Effector memory CD8-positive, alpha-beta T cell (primary cell): ENCODE measurements at places on chromosomes 5 and 9.

GRCh38 chr9:125435776-125436612 lies 174.4 kb downstream of the GAPVD1 start:
- H3K27me3 ChIP-seq, result no peaks in the 10 kb centered on the region
- H3K4me1 ChIP-seq, result no peaks in the 10 kb centered on the region
- H3K27ac ChIP-seq, result peak overlapping the region; percentile 33

DNA sequence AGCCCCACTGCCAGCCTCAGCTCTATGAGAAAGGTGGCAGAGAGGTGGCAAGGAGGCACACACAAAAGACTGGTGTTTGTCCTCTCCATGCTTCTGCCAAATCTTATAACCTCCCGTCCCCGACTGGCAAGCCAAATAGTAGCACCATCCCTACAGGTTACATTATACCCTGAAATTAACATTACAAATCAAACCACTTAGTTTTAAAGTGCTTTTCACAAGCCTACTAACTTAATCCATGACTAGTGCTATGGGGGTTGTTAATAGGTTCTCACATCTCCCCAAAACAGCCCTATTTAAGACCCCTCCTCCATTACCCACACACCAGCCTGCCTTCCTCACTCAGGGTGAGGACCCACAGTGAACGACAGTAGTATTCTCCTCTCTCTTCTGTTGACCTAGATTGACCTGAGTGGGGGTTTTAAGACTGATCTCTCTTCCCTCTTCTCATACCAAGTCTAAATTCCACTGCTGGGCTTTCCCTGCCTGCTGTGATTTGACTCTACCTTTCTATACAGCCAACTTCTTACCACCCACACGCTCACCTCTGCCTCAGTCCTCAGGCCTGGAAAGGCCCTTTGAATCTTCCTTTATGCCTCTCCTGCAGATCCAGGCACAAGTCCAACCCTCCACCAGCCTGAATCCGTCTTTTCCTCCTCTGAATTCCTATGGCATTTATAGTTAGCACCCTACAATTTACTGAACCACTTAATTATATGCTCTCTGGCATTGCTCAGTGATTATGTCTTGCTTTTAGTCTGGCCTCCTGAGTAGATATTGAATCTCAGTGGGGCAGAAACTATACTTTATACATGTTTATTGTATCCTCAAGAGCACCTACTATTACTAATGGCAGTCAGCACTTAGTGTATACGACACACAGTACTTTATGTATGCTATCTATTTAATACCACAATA lies 116.1 kb downstream of the TMEM174 start:
- H3K27ac ChIP-seq, result no peak overlapping the region
- no peaks in the 10 kb centered on the region for H3K36me3 ChIP-seq
- DNase-seq, result no peak

GRCh38 chr9:1745980-1746379 lies 269.2 kb upstream of the SMARCA2 start:
- no peak overlapping the region for H3K27ac ChIP-seq
- H3K4me3 ChIP-seq, result no peak overlapping the region
- no peak for DNase-seq
- no peaks in the 10 kb centered on the region for H3K4me1 ChIP-seq

DNA sequence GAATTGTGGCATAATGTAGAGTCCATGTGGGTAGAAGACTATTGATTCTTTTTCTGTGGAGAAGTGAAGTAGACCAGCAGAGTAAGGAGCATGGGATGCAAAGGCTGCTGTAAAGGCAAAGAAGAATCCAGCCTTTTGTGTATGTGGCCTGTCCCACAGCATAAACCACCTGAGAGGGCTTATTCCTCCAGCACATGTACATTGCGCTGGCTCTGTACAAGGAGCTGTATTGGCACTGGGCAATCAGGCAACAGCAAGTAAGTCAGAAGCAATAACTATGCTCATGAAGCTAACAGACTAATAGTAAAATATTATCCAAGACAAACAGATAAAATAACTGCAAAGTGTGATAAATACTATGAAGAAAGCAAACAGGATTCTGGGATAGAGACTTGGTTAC lies 86.2 kb downstream of the LURAP1L start:
- DNase-seq, result no peak
- no peaks in the 10 kb centered on the region for H3K4me1 ChIP-seq
- no peak overlapping the region for H3K27ac ChIP-seq
- no peaks in the 10 kb centered on the region for H3K36me3 ChIP-seq

GRCh38 chr5:157778121-157778805 lies 34.8 kb downstream of the LSM11 start:
- no peak overlapping the region for H3K27ac ChIP-seq
- no peaks in the 10 kb centered on the region for H3K4me1 ChIP-seq
- no peak overlapping the region for H3K4me3 ChIP-seq
- H3K36me3 ChIP-seq, result peaks cover 1% of the 10 kb centered on the region

- no peak overlapping the region for H3K4me3 ChIP-seq
- no peak overlapping the region for H3K27ac ChIP-seq
- H3K36me3 ChIP-seq, result no peaks in the 10 kb centered on the region
These were observed 125.0 kb upstream of the STC2 start for GRCh38 chr5:173453167-173453566.

DNA sequence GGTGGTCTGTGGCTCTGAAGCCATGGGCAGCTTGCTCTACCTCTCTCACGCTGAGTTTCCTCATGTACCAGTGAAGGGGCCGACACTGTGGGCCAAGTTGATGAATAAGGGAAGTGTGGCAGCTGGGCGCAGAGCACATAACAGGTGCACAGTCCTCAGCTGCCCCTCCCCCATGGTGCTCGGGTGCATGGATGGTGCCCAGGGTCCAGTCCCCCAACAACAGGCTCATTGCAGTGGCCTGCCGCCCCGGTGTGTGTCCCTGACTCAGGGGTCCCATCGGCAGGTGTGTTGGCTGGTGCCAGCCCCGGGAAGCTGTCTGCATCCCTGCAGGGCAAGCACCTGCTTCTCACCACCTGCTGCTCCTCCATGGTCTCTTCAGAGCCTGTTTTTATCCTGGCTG lies 36.6 kb downstream of the COL5A1 start:
- H3K27ac ChIP-seq, result no peak overlapping the region
- H3K4me3 ChIP-seq, result no peak overlapping the region
- no peaks in the 10 kb centered on the region for H3K27me3 ChIP-seq

- no peaks in the 10 kb centered on the region for H3K36me3 ChIP-seq
- no peak overlapping the region for H3K27ac ChIP-seq
- DNase-seq, result no peak
- H3K27me3 ChIP-seq, result peaks cover 46% of the 10 kb centered on the region
These were observed 191.5 kb upstream of the CLINT1 start for GRCh38 chr5:158050421-158050820.

GRCh38 chr9:125691869-125692268 lies 15.1 kb downstream of the MAPKAP1 start:
- H3K27me3 ChIP-seq, result no peaks in the 10 kb centered on the region
- H3K4me1 ChIP-seq, result peaks cover 32% of the 10 kb centered on the region
- H3K36me3 ChIP-seq, result peaks cover 8% of the 10 kb centered on the region

GRCh38 chr9:26373616-26374015 lies 519.0 kb downstream of the CAAP1 start:
- DNase-seq, result no peak
- H3K27ac ChIP-seq, result no peak overlapping the region
- H3K36me3 ChIP-seq, result no peaks in the 10 kb centered on the region
- no peaks in the 10 kb centered on the region for H3K4me1 ChIP-seq
- H3K27me3 ChIP-seq, result no peaks in the 10 kb centered on the region

GRCh38 chr9:38200431-38200830 lies 131.4 kb upstream of the SHB start:
- no peak overlapping the region for H3K4me3 ChIP-seq
- peaks cover 8% of the 10 kb centered on the region for H3K27me3 ChIP-seq
- no peak overlapping the region for H3K27ac ChIP-seq

DNA sequence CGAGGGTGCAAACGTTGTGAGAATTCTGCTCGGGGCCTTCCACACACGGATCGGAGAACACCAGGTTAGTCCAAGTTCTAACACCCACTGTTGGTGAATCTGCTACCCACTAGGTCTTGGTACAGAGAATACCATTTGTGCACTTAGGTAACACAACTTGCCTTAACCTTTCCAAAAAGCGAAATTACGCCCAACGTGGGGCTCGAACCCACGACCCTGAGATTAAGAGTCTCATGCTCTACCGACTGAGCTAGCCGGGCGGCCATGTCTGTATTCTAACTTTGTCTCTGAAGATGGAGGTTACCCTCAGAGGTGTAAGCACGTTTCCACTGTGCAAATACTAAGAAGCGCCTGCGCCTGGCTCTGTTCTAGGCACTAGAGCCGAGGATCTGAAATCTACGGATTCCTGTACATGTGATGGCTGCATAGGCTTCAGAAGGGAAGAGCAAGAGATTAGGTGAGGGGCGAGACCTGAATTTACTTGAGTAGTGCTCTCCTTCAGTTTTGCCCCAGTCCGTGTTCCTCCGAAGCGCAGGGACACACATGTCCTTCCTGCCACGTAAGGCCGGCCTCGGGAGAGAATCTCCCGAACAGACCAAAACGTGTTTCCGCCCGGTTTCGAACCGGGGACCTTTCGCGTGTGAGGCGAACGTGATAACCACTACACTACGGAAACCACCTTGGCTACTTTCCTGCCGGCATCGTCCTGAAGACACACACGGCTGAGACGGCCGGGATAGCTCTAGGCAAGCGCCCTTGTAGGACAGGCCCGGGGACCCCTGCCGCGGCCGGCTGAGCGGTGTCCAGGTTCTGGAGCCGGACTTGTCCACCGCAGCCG lies 1.1 kb upstream of the TRIM41 start:
- H3K4me1 ChIP-seq, result peaks cover 57% of the 10 kb centered on the region
- H3K27me3 ChIP-seq, result no peaks in the 10 kb centered on the region
- DNase-seq, result peak; percentile 98
- peaks cover 77% of the 10 kb centered on the region for H3K36me3 ChIP-seq

GRCh38 chr9:93114169-93114983 lies 18.4 kb downstream of the CARD19 start:
- H3K36me3 ChIP-seq, result peaks cover 76% of the 10 kb centered on the region
- H3K4me3 ChIP-seq, result no peak overlapping the region
- peak overlapping the region; percentile 76 for H3K27ac ChIP-seq
- no peak for DNase-seq
- H3K27me3 ChIP-seq, result no peaks in the 10 kb centered on the region
- H3K4me1 ChIP-seq, result peaks cover 10% of the 10 kb centered on the region

DNA sequence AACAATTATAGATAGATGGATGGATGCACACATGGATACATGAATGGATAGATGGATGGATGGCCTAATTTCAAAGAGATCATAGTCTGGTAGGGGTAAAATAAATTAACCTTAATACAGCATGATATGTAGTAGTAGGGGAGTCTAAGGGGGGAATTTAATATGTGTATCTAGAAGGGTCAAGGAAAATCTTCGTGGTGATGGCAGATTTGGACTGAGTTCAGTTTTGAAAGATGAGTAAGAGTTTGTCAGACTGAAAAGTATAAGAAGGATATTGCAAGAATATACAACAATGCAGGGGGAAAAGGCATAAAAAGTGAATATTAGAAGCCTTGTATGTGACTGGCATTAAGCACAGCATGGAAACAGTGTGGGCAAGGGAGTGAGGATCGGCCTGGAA lies 98.7 kb downstream of the ZNF462 start:
- no peaks in the 10 kb centered on the region for H3K27me3 ChIP-seq
- DNase-seq, result no peak
- no peak overlapping the region for H3K4me3 ChIP-seq
- no peak overlapping the region for H3K27ac ChIP-seq

GRCh38 chr9:97440160-97440559 lies 28.3 kb downstream of the TDRD7 start:
- H3K27me3 ChIP-seq, result no peaks in the 10 kb centered on the region
- H3K27ac ChIP-seq, result no peak overlapping the region
- DNase-seq, result no peak
- no peak overlapping the region for H3K4me3 ChIP-seq
- peaks cover 20% of the 10 kb centered on the region for H3K36me3 ChIP-seq

- no peak overlapping the region for H3K27ac ChIP-seq
- no peaks in the 10 kb centered on the region for H3K4me1 ChIP-seq
- no peak for DNase-seq
- no peaks in the 10 kb centered on the region for H3K27me3 ChIP-seq
- peaks cover 3% of the 10 kb centered on the region for H3K36me3 ChIP-seq
These were observed 302.3 kb upstream of the GRAMD2B start for GRCh38 chr5:126120939-126121338.

- peaks cover 38% of the 10 kb centered on the region for H3K27me3 ChIP-seq
- no peak overlapping the region for H3K27ac ChIP-seq
- H3K36me3 ChIP-seq, result no peaks in the 10 kb centered on the region
- H3K4me3 ChIP-seq, result no peak overlapping the region
- DNase-seq, result no peak
These were observed 41.2 kb upstream of the ZNF300 start for GRCh38 chr5:150945947-150946346.

GRCh38 chr5:126002222-126002897 lies 420.8 kb upstream of the GRAMD2B start:
- no peak overlapping the region for H3K4me3 ChIP-seq
- no peaks in the 10 kb centered on the region for H3K36me3 ChIP-seq
- no peak for DNase-seq
- H3K27me3 ChIP-seq, result no peaks in the 10 kb centered on the region
- no peaks in the 10 kb centered on the region for H3K4me1 ChIP-seq

DNA sequence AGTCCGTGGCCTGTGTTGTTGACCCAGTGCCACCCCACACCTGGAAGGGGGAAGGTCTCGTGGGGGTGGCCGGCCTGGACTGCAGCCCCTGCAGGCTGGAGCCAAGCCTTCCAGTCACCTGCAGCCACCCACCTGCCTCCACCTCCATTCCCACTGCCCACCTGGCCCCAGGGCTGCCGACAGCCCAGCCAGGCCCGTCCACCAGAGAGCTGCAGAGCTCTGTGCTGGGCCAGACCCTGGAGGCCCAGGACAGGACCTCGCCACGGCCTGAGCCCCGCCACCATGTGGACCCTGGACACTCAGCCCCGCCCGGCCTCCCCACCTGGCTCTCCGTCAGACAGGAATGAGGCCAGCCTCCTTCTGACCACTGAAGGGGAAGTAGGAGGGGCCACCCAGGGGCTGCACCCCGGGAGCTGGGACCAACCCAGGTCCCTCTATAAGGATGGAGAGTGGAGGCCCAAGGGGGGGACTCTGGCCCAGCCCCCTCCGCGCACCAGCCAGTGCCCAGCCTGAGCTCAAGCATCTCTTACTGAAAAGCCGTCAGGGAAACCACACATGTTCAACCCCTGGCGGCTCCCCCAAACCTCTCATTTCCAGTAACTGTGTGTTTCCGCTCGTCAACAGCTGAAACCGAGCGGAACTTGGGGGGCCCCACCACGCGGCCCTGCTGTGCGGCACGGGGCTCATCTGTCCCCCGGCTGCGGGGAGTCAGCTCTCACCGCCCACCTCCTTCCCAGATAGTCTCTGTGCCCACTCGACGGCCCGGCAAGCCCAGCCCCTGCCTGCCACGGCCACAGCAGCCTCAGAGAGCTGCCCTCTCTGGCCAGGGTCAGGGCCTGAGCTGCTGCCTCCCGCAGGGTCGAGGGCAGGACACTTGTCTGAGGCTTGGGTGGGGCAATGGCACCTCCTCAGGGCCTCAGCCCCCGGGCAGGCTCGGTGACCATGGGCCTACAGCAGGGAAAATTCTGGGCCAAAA lies 12.8 kb downstream of the NOTCH1 start:
- H3K4me3 ChIP-seq, result peak overlapping the region; percentile 77
- H3K27me3 ChIP-seq, result no peaks in the 10 kb centered on the region
- peaks cover 21% of the 10 kb centered on the region for H3K36me3 ChIP-seq
- peak overlapping the region; percentile 85 for H3K27ac ChIP-seq

- DNase-seq, result peak; percentile 78
- peaks cover 48% of the 10 kb centered on the region for H3K27me3 ChIP-seq
- H3K36me3 ChIP-seq, result peaks cover 28% of the 10 kb centered on the region
- H3K4me3 ChIP-seq, result peak within 1 kb of the TSS; percentile 71
These were observed at the start of gene NPDC1 for GRCh38 chr9:137046088-137046787. TSS of gene NPDC1 (minus strand) at chr9:137046177. CDS start at chr9:137045989, 188 bp downstream.

GRCh38 chr9:115633104-115633503 lies 515.1 kb upstream of the TNC start:
- no peaks in the 10 kb centered on the region for H3K27me3 ChIP-seq
- H3K4me1 ChIP-seq, result no peaks in the 10 kb centered on the region
- DNase-seq, result no peak
- H3K27ac ChIP-seq, result no peak overlapping the region
- H3K4me3 ChIP-seq, result no peak overlapping the region
